ENCODE measurements at places on chromosomes 3 and 15.

DNA sequence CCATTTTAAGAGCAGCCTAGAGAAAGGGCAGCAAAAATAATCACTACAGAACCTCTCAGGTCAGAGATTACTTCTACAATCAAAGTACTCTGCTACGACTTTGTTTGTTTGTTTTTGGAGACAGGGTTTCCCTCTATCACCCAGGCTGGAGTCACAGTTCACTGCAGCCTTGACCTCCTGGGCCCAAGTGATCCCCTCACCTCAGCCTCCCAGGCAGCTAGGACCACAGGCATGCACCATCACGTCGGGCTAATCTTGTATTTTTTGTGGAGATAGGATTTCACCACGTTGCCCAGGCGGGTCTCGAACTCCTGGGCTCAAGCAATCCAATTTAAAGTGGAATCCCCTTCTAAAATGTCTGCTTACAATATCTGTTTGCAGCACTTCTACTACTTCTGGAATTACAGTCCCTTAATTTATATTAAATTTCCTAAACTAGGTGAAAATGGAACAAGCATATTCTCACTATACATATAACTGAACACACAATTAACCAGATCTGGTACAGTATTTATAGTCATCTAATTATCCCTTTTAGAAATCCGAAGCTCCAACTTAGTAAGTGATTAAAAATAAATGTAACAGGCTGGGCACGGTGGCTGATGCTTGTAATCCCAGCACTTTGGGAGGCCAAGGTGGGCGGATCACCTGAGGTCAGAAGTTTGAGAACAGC lies 4.4 kb downstream of the UACA start:
- no peak for DNase-seq

DNA sequence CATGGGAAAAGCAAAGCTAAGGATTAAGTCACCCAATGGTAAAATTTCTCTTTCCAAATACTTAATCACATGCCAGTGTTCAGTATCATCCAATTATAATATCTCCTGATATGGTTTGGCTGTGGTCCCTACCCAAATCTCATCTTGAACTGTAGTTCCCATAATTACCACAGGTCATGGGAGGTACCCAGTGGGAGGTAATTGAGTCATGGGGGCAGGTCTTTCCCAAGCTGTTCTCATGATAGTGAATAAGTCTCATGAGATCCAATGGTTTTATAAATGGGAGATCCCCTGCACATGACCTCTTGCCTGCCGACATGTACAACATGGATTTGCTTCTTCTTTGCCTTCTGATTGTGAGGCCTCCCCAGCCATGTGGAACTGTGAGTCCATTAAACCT lies 26.1 kb upstream of the NMB start:
- DNase-seq, result no peak

DNA sequence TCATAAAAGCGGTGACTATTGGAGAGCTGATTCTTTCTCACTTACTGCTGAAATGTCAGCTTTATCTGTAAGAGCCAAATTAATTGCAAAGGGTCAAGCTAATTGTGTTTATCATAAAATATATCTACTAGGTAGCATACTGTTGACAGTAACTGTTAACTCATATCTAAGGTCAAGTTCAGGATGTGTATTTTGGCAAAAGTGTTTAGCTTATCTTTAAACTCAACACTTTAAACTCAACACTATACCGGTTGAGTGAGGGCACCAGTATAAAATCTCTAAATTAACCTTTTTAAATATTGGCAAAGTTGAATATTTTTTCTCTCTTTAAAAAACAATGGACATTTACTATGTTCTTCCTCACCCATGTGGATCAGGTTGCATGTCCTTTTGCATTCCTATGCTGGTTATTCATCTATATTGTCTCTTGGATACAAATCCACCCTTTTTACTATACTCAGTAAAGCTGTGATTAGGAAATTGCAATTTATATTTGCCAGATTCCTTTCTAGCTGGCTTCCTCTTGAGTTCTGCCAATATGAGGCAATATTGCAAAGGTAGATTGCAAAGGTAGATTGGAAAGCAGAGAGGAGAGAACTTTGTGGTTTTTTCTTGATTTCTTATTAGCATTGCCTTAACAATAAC lies 344.6 kb upstream of the DCBLD2 start:
- no peak for DNase-seq

DNA sequence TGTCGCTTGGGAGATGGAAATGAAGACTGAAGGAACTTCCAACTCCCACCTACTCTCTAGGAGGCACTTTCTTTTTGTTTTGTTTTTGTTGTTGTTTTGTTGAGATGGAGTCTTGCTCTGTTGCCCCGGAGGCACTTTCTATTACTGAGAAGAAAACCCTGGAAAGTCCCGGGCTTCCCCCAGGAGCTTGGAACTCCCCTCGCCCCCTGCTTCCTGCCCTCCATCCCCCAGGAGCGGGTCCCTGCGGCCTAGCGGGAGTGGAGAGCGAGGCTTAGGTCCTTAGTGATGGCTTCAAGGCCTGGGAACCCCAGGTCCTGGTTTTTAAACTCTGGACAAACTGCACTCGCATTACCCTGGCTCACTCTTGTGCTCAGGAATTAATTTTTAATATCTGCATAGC lies 195.7 kb downstream of the OCA2 start:
- no peak for DNase-seq

- no peak for DNase-seq
Observed at GRCh38 chr15:90868261-90868689, at the start of gene FURIN. FURIN (plus strand) TSS chr15:90868588; CDS start chr15:90875741, 7,153 bp downstream.

DNA sequence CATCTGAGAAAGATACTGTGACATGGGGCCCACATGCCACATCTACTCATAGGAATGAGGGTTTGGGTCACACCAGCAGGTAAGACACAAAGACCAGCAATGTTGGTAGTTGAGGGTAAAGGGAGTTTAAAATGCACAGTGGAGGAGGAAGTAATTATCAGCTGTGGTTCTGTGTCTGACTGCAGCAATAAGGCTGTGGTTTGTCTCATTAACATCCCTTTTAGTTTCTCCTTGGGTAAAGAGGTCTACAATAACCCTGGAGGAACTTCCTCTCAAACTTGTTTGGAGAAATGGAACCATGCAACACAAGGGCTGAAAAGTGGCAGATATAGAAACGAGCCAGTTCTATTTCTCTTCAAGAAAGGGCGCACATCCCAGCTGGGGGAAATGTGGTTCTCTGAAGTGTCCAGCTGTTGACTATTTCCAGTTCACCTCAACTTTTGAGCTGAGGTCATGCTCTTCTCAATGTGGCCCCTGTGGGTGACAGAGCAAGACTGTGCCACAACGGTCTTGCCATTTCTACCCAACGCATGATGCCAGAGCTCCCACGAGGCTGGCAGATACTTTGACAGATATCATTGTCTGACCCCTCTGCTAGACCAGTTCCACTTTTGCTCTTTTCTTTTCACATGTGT lies 234.3 kb downstream of the SQOR start:
- DNase-seq, result peak; percentile 7

All from GDM1 (cell line).